ENCODE measurements at places on chromosomes 16 and 17. TPM values are rescaled to one million over a fixed set of nuclear protein-coding genes. Genes with fewer than 3 reads are reported as not detected.

DNA sequence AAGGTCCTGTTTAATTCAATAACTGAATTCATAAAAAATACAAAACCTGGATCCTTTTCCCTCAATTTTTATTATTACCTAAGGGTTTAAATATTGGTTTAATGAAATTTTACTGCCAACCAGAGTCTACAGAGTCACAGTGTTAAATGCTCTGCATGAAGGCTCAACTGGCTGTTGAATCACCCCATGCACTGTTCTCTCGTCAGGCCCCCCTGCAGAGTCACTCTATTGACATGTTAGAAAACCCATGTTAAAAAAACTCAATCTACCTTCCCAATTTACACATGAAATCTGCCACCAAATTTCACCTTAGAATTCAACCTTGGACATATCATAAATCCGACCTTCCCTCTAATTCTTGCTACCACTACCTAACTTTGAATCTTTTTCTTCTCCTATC is 43.3 kb upstream of the ULK2 start:
- no peak overlapping the region for H3K27ac ChIP-seq
- H3K36me3 ChIP-seq = peaks cover 42% of the 10 kb centered on the region
- no peaks in the 10 kb centered on the region for H3K27me3 ChIP-seq

LRRC59 gene
- total RNA-seq = 78.8 TPM

CACNG3 gene
- total RNA-seq = not detected

GRCh38 chr17:17752821-17753321 is 71.6 kb downstream of the RAI1 start:
- H3K4me1 ChIP-seq = peaks cover 45% of the 10 kb centered on the region
- peak overlapping the region; percentile 96 for H3K4me3 ChIP-seq
- no peaks in the 10 kb centered on the region for H3K27me3 ChIP-seq
- no peaks in the 10 kb centered on the region for H3K36me3 ChIP-seq

DNA sequence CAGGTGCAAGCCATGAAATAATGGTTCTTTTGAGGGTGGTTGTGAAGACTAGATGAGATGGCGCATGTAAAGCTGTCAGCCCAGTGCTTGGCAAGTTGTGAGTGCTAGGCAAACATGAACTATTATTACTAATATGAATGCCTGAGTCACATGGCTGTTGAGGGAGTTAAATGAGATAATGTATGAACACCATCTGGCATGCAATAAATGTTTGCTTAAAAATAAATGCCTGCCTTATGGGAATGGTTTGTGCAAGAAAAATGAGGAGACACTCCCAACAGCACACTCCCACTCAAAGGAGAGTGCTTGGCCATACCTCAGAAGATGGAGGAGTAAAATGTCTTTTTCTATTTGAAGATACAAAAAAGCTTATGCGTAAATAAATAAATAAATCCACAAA is 3.6 kb downstream of the MAPK3 start:
- H3K4me1 ChIP-seq = peaks cover 30% of the 10 kb centered on the region
- no peaks in the 10 kb centered on the region for H3K27me3 ChIP-seq
- H3K4me3 ChIP-seq = no peak overlapping the region
- peaks cover 9% of the 10 kb centered on the region for H3K36me3 ChIP-seq
- DNase-seq = no peak
- H3K27ac ChIP-seq = no peak overlapping the region

DNA sequence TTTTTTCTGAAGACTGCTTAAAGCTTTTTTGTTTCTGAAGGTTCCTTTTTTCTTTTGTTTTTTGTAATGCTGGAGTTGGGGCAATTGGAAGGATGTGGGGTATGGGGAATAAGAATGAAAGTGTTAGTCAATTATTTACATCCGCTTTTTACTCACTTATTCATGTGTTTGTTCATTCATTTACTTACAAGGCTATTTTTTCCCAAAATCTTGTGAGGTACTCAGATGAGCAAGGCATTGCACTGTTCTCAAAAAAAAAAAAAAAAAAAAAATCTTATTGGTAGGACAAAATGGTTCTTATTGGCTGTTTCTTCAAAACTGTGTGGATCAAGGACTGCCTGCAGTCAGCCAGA is 55.7 kb downstream of the PLD6 start:
- H3K36me3 ChIP-seq = peaks cover 34% of the 10 kb centered on the region
- no peak overlapping the region for H3K4me3 ChIP-seq
- H3K27me3 ChIP-seq = no peaks in the 10 kb centered on the region
- DNase-seq = no peak
- H3K4me1 ChIP-seq = peaks cover 58% of the 10 kb centered on the region

GRCh38 chr16:24749310-24749709 is 19.9 kb downstream of the TNRC6A start:
- H3K4me3 ChIP-seq = no peak overlapping the region
- no peaks in the 10 kb centered on the region for H3K27me3 ChIP-seq
- peak overlapping the region; percentile 11 for H3K27ac ChIP-seq
- peaks cover 73% of the 10 kb centered on the region for H3K4me1 ChIP-seq
- peaks cover 7% of the 10 kb centered on the region for H3K36me3 ChIP-seq

SMIM36 gene
- not detected for total RNA-seq

DNA sequence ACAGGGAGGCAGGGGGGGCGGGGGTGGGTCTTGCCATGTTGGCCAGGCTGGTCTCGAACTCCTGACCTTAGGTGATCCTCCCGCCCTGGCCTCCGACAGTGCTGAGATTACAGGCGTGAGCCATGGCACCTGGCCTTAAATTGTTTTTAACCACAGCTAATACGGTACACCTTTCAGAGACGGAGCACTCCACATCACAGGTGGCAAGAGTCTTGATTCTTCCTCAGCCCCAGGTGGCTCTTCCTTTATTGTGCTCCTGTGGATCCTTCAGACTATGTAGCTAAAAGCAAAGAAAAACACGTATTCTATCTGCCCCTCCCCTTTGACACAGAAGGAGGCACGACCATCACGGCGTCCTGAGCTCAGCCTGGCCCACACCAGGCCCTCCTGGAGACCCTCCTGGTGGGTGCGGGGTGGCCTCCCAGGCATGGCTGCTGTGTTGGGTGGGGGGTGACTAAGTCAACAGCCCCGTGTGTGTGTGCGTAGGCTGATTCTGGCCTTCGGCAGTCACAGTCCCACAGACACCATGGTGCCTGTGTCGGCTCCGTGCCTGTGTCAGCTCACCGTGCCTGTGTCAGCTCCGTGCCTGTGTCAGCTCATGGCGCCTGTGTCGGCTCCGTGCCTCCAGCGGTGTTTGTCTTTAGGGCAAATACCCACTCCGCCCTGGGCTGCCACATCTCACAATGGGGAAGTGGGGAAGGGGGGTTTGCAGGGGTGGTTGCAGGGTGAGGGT is 10.8 kb upstream of the SECTM1 start:
- H3K27me3 ChIP-seq = peaks cover 5% of the 10 kb centered on the region
- H3K4me1 ChIP-seq = peaks cover 5% of the 10 kb centered on the region
- no peaks in the 10 kb centered on the region for H3K36me3 ChIP-seq
- H3K27ac ChIP-seq = no peak overlapping the region
- no peak for DNase-seq

- peak overlapping the region; percentile 100 for H3K4me3 ChIP-seq
- peak; percentile 73 for DNase-seq
- H3K36me3 ChIP-seq = peaks cover 14% of the 10 kb centered on the region
- H3K4me1 ChIP-seq = peaks cover 25% of the 10 kb centered on the region
- peaks cover 3% of the 10 kb centered on the region for H3K27me3 ChIP-seq
- peak overlapping the region; percentile 94 for H3K27ac ChIP-seq
These were observed 532 bp downstream of the DHX40 start for GRCh38 chr17:59565959-59566324.

TNFRSF17 gene
- not detected for total RNA-seq

CD300LG gene
- not detected for total RNA-seq

- DNase-seq = no peak
- H3K36me3 ChIP-seq = no peaks in the 10 kb centered on the region
These were observed 452.6 kb upstream of the CDH11 start for GRCh38 chr16:65574326-65574966.

TNFSF13 gene
- 0.94 TPM for total RNA-seq

CCDC154 gene
- 3.0 TPM for total RNA-seq

GRCh38 chr16:8880839-8881510 is 1.2 kb upstream of the LITAFD start:
- H3K27me3 ChIP-seq = peaks cover 3% of the 10 kb centered on the region
- H3K4me3 ChIP-seq = no peak overlapping the region
- DNase-seq = no peak
- H3K4me1 ChIP-seq = peaks cover 10% of the 10 kb centered on the region

GRCh38 chr17:27513849-27514248 is 57.6 kb downstream of the KSR1 start:
- H3K36me3 ChIP-seq = no peaks in the 10 kb centered on the region
- H3K4me1 ChIP-seq = peaks cover 4% of the 10 kb centered on the region
- no peak for DNase-seq

DNA sequence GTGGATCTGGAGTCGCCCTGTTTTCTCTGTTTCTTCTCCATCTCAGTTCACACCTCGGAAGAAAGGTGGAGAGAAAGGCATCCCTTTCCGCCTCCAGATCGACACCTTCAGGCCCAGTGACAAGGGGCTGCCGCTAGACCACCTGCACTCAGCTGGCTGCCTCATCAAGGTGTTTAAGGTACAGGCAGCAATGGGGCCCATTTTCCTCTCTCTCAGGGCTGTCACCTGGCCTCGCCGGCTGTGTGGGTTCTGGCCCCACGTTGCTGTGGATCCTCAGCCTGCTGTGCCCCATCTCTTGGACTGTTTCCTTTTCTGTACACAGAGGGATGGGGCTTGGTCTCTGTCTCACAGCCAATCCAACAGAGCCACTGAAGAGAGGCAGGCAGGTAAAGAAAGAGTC is 17.4 kb upstream of the STAC2 start:
- H3K27ac ChIP-seq = no peak overlapping the region
- DNase-seq = no peak
- H3K4me1 ChIP-seq = peaks cover 20% of the 10 kb centered on the region
- H3K4me3 ChIP-seq = no peak overlapping the region
- no peaks in the 10 kb centered on the region for H3K27me3 ChIP-seq
- H3K36me3 ChIP-seq = no peaks in the 10 kb centered on the region

DNA sequence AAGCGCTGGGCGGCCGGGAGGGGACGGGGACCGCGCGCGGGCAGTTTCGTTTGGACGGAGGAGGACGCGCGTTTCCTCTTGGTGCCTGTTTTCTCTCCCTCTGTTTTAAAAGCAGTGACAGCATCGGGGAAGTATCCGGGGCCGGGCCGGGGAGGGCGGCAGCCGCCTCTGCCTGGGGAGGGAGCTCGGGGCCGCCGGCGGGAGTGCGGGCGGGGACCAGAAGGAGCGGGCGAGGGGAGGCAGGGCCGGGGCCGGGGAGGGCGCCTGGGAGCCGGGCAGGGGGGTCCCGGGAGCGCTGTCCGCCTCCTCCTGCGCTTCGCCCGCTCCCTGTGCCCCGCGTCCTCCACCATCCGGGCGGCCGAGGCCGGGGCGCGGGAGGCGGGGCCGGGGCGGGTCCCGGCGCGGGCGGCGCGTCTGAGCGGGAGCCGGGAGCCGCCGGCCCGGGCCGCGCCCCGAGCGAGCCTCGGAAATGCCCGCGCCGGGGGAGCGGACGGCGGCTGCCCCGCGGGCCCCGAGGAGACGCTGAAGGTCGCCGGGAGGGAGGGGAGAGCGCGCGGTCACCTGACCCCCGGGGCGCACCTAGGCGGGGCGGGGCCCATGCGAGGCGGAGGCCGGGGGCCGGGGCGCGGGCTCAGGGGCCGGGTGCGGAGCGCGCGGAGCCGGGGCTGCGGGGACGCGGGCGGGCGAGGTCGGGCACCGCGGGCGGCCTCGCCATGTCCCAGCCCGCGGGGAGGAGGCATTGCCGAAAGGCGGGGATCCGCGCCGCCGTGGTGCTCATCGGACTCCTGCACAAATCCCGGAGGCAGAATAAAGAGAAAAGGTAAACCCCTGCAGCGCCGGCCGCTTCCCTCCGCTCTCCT is 57.3 kb downstream of the RAP1GAP2 start:
- peaks cover 11% of the 10 kb centered on the region for H3K27me3 ChIP-seq
- DNase-seq = peak; percentile 50
- peaks cover 13% of the 10 kb centered on the region for H3K4me1 ChIP-seq
- no peak overlapping the region for H3K27ac ChIP-seq
- H3K4me3 ChIP-seq = peak overlapping the region; percentile 80

NDRG4 gene
- 1.6 TPM for total RNA-seq

GRCh38 chr17:48612456-48612853 is 1.6 kb upstream of the HOXB7 start:
- H3K4me1 ChIP-seq = peaks cover 48% of the 10 kb centered on the region
- DNase-seq = no peak
- peak overlapping the region; percentile 60 for H3K4me3 ChIP-seq
- peaks cover 74% of the 10 kb centered on the region for H3K27me3 ChIP-seq
- no peak overlapping the region for H3K27ac ChIP-seq

DNA sequence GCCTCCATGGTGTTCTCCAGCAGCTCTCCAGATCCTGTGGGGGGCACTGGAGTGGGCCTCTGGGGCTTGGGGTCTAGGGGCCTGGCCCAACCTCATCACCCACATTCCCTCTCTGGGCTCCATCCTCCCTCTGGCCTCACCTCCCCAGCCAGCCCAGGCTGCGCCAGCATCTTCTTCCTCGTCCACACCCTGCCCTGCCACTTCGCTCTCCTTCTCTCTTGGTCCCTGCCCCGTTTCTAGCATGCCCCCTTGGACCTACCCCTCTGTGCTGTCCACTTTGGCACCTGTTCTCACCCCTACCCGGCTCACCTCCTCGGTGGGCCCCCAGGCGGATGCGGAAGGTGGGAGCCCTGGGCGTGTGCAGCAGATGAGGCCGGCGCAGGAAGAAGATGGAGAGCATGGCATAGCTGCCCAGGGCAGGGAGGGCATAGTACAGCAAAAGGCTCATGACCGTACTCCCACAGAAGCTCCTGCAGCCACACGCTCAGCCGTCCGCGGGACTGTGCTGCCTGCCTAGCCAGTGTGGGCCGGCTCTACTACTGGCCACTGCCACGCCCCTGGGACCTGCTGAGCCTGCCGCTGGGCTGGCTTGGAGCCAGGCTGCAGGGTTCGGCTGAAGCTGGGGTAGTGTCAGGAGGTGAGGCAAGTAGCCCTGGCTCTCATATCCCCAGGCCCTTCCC is at the start of gene GDPD3:
Gene GDPD3, minus strand, starts transcription at position 507 of the 680 bp plus-strand sequence. Its CDS starts 59 bp downstream, at position 448.
- no peak within 1 kb of the TSS for H3K27ac ChIP-seq
- DNase-seq = no peak
- no peak within 1 kb of the TSS for H3K4me3 ChIP-seq
- peaks cover 5% of the 10 kb centered on the region for H3K36me3 ChIP-seq
- H3K27me3 ChIP-seq = no peaks in the 10 kb centered on the region
- H3K4me1 ChIP-seq = peaks cover 16% of the 10 kb centered on the region

DNA sequence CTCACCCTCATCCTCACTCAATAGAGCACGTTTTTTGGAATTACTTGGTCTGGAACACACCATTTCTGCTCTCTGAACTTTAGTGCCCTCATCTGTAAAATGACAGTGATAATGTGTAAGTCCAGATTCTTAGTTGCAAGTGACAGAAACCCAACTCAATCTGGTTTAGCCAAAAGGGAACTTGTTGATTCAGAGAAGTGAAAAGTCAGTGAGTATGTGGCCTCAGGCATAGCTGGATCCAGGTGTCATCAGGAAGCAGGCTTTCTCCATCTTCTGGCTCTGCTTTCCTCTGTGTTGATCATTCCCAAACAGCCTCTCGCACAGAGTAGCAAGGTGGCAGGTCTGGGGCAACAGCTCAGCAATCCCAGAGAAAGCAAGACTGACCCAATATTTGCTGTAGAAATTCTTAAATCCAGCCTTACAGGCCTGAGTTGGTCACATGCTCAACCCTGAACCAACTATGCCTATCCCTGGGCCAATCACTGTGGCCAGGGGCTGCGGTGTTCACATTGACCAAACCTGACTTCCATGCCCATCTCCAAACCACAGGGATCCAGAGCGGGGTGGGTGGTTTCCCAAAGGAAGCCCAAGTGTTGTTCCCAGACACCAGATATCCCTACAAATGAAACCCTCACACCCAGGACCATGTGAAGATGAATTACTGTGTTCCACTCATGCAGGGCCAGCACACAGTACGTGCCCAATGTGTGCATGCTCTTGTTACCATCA is 23.3 kb upstream of the ALKBH5 start:
- no peak for DNase-seq
- H3K27ac ChIP-seq = no peak overlapping the region
- H3K4me3 ChIP-seq = no peak overlapping the region
- H3K4me1 ChIP-seq = peaks cover 10% of the 10 kb centered on the region
- no peaks in the 10 kb centered on the region for H3K36me3 ChIP-seq
- H3K27me3 ChIP-seq = no peaks in the 10 kb centered on the region

JPH3 gene
- total RNA-seq = 0.12 TPM
